ENCODE measurements at places on chromosomes 1 and 21.

DNA sequence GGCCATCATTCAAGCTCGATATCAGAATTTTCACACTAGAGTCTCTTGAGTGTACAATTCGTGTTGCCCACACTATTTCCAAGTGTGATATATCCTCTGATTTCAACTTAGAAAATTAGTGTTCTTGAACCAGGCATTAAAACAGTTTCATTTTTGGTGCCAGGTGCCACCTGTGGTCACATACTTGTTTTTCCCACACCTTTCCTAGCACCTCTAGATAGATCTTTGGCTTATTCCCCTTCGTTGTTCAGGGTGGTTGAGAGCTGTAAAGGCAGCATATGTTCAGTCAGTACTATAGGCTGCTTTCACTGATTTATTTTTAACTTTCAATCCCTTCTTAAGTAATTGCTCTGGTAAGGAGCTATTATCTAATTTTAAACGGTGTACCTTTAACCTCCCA, 131.1 kb downstream of the NEK7 start:
- no peak for DNase-seq

DNA sequence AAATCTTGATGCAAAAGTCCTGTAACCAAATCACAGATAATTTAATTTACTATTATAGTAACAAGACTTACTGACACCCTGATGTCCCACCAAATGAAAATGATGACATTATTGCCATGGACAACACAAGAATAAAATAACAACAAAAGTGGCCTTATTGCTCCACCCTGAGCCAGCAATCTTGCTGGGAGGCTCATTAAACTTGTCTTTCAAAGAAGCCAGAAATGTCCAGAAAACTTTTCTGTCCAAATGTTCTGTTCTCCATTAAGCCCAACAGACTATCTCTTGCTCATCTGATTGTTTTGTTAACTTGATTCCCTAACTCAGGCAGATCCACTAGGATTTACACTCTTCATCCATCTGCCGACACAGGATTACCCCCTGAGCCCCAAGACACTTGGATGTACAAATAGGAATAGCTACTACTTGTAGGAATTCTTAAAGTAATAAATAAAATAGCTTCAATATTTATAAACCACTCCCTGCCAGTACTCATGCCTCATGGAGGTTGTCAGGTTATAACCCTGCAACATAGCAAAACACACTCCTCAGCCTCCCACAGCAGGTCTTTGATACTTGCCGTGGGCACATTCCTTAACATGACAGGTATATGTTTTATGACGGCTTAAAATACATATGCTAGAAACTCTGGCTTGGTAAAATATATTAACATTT, 84.9 kb downstream of the PTPN14 start:
- DNase-seq, result no peak

GRCh38 chr1:221089273-221089672, 210.0 kb downstream of the HLX start:
- peak; percentile 64 for DNase-seq

DNA sequence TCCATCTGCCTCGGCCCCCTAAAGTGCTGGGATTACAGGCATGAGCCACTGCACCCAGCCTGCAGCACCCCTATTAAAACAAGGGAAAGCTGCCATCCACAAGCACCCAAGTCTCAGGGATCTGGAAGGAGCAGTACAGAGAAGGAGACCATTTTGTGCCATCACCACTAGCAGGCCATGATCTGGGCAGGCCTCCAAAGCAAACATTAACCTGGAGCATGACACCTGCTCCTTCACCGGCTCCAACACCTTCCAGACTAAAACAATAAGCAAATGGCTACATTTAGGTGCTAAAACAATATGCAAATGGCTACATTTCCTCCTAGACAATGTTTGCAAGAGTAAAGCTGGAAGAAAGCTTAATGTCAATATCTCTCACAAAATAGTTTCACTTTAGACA, 16.7 kb downstream of the MEAF6 start:
- DNase-seq, result no peak

- DNase-seq, result no peak
Measured at GRCh38 chr1:92031281-92032110, 1.7 kb downstream of the EPHX4 start.

DNA sequence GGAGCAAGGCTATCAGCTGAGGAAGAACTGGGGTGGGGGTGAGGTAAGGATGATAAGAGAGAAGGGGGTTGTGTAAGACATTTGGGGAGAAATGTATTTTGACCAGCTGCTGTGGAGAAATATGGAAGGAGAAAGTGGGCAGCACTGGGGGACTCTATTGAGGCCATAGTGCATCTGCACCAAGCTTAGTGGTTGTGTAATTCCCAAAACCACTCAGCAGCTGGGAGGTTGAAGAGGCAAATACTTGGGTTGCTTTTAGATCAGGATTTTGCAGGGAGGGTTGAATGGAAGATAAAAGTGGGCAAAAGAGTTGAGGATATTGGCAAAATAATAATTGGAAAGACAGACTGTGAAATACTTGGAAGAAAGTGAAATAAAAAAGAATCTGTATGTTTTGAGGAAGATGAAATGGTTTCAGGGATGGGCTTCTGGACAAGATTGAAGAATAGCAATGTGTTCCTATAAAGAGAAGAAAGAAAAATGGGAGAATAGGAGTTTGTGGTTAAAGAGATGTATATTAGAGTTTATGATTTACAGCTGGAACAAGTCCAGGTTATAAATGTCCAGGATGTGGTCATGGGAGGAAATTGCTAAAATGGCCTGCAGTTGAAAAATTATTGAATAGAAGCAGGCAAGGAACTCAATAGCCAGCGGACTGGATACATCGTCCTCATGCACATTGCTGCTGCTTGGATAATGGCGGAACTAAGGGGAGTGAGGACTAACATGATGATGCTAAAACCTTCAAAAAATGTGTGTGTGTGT, 162.7 kb downstream of the DNM3 start:
- DNase-seq, result no peak

GRCh38 chr1:177441281-177441680, 270.5 kb downstream of the BRINP2 start:
- DNase-seq, result no peak

DNA sequence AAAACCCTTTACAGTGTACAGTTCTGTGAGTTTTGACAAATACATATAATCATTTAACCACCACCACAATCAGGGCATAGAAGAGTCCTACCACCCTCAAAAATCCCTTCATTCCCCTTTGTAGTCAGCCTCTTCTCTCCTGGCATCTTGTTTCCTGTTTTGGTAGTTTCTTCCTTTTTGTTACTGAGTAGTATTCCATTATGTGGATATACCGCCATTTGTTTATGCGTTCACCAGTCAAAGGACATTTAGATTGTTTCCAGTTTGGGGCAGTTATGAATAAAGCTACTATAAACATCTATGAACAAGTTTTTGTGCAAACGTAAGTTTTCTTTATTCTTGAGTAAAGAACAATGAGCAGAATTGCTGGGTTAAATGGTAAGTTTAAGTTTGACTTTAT, 49.6 kb downstream of the RNF220 start:
- no peak for DNase-seq

GRCh38 chr1:193013005-193013404, 46.2 kb downstream of the UCHL5 start:
- DNase-seq, result peak; percentile 40

GRCh38 chr1:92749024-92749634, 35.8 kb downstream of the EVI5 start:
- peak; percentile 73 for DNase-seq

- DNase-seq, result peak; percentile 43
Measured at GRCh38 chr1:59699227-59699847, 115.4 kb upstream of the HOOK1 start.

- DNase-seq, result peak; percentile 49
Measured at GRCh38 chr21:34544032-34544496, 32.1 kb upstream of the KCNE1 start.

DNA sequence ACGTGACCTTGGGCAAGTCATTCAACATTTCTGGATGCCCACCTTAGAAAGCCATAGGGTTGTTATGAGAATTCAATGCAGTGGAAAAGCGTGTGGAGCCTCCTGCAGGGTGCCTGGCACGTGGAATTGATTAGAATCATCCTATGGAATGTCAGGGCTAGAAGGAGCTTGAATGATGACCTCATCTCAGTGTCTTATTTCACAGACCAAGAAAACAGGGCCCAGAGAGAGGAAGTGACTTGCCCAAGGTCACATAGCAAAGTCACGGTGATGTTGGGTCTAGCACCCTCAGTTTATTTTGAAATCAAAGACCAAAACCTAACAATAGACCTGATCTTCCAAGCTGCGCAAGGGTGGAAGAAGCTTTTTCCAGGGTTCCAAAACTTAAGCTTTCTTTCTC, 6.0 kb downstream of the TRABD2B start:
- DNase-seq, result no peak

DNA sequence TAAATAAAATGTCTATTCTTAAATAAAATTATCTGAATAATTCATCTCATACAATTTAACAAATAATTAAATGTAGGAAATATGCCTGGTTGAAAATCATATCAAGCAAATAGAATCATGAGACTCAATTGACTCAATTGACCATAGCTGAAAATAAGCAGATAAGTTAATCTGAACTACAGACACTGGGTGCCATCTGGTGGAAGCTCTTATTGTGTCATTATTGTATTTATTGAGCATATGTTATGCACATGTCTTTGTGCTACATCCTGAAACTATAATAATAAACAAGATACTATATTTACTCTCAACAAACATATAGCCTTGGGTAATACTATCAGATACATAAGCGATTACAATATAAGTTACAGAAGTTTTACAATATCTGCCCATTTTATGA, 41.0 kb downstream of the BRINP3 start:
- DNase-seq, result no peak

GRCh38 chr1:161250829-161251228, 7.7 kb upstream of the PCP4L1 start:
- no peak for DNase-seq

- no peak for DNase-seq
Measured at GRCh38 chr1:56133522-56134472, 445.6 kb downstream of the PLPP3 start.

DNA sequence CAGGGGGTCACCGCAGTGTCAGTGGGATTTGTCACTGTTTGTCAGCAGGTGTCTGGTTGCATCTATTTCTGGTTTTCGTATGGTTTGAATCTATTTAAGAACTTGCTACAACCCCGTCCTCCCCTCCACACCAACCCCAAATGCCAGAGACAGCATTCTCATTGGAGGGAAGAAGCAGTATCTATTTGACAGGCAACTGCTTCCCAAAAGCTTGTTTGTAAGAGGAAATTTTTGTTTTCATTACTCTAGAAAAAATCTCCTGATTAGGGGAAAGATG, 54.4 kb downstream of the NR5A2 start:
- DNase-seq, result no peak

DNA sequence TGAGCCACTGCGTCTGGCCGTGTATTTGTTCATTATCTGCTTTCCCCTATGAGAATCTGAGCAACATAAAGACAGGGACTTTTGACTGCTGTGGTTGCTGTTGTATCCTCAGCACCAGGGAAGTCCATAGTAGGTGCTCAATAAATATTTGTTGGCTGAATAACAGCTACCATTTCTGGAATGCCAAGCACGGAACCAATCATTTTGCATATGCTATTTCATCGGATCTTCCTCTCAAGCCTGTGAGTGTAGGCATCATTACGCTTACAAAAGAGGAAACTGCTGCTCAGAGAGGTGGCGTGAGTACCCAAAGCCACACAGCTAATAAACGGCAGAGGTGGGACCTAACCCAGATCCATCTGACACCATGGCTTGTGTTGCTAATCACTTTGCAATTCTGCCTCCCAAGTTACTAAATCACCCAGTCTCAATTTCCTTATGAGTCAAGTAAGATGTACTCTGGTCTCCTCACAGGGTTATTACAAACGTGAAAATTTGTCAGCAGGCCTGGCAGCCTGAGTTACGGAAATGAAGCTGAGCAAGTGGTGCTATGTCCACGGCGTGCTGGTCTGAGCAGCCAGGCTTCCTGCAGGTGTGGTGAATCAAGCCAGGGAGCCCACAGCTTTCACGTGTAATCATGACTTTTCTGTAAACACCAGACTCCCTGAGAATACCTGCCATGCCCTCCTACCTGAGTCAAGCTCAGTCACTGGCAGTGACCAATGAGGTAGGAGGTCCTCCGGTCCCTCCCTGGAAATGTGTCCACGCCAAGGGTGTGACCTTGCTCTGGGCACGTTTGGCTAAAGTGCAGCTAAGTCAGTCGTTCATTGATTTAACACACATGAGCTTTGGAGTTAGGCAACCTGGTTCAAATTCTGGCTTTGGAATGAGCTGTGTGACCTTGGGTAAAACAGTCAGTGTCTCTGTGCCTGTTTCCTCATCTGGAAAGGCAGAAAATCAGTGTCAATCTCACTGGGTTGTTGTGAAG, 4.8 kb upstream of the RHCE start:
- DNase-seq, result peak; percentile 10

DNA sequence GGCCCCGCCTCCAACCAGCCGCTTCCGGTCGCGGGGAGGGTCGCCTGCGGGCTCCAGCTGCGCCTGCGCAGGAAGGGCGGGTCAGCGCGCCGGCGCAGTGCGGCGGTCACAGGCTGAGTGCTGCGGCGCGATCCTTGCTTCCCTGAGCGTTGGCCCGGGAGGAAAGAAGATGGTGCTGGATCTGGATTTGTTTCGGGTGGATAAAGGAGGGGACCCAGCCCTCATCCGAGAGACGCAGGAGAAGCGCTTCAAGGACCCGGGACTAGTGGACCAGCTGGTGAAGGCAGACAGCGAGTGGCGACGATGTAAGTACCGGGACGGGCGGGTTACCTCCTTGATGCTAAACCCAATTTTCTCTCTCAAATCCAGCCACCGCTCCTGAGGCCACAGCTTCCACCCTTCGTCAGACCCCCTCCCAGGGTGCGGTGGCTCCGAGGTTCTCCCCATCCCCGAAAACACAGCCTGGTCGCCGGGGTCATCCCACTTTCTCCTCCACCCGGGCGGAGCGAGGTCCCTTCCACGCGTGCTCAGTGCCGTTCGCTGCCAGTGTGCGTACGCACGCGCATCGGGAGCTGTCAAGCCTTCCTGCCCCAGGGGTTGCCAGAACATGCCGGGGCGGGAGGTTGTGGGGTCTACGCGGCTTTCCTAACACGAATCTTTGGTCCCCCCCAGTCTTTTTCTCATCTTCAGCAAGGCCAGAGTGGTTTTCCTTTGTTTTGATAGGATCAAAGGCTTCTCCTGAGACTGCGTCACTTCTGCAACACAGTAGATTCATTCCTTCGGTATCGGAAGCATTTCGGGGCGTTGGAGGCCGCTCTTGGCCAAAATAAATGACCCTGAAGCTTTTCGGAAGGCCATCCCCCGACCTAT, at the start of gene SARS1:
TSS of gene SARS1 (plus strand) at position 95 of the 870 bp plus-strand sequence. CDS start at position 170, 75 bp downstream.
- DNase-seq, result peak; percentile 98

- DNase-seq, result no peak
Measured at GRCh38 chr21:26013970-26014369, 156.6 kb downstream of the APP start.

- no peak for DNase-seq
Measured at GRCh38 chr1:58922302-58923089, 138.6 kb upstream of the JUN start.

DNA sequence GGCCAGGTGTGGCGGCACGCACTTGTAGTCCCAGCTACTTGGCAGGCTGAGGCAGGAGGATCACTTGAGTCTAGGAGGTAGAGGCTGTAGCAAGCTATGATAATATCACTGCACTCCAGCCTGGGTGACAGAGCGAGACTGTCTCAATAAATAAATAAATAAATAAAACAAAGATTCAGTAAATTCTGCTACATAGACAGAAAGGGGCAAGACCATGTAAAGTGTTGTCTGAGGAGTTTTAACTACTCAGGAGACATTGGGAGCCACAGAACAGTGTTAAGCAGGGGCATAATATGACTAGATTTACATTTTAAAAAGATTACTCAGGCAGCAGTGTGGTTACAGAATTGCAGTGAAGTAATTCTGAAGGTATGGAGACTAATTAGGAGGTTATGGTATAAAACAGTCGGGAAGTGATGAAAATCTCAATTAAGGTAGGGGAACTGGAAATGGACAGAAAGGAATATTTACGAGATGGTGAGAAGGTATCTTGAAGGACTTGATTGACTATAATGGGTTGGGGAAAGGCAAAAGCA, 94.7 kb downstream of the ATP1B1 start:
- peak; percentile 37 for DNase-seq
